ENCODE measurements at places on chromosomes 3 and 15. TPM values are rescaled to one million over a fixed set of nuclear protein-coding genes. Genes with fewer than 3 reads are reported as not detected.

GRCh38 chr3:186219211-186219638 lies 110.3 kb upstream of the ETV5 start:
- DNase-seq = no peak

DNA sequence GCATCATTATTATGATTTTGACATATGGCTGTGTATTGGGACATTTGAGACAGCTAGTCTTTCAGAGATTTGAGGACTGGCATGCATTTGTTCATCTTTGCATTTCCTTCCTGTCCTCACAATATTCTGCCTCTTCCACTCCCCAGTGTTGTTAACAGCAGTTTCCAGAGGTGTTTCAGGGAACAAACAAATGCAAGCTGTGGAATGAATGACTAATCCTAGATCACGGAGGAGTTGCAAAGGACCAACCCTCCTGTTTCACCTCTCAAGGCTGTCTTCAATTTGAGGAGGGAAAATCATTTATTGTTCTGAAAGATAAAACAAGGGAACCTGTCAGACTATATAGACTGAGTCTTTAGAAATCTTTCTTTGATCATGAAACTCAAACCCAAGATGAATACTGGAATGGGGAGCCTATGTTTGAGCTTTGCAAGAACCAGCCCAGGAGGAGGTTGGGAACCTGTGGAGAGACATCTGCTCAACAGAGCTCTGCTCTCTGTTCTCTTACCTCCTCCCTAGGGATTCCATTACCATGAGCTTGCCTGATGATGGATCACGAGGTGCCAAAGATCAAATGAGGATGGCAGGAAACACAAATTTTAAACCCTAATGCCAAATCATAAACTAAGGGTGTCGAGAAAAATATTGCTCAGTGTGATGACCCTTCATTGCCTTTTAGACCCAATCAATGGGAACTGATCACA lies 68.5 kb downstream of the SLC7A14 start:
- DNase-seq = no peak

- no peak for DNase-seq
Measured at GRCh38 chr3:98807561-98807960, 44.4 kb downstream of the ST3GAL6 start.

DNA sequence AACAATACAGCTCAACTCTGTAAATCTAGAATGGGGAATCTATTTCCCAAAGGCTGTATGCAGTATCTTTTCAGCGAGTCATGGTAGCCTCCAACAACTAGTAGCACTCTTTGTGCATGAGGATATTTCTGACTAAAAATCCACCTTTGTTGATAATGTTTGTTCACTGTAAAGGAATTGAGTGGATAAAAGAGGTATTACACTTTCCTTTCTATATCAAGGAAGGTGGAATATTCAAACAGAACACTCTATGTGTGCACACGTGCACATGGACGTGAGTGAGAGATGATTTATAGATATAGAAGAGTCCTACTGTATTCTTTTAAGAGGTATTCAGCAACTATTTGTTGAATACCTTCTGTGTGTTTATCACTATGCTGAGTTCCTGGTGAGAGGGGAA lies 68.2 kb downstream of the CMSS1 start:
- DNase-seq = no peak

GRCh38 chr15:78872972-78873792 lies 492 bp downstream of the MORF4L1 start:
- peak; percentile 95 for DNase-seq

DNA sequence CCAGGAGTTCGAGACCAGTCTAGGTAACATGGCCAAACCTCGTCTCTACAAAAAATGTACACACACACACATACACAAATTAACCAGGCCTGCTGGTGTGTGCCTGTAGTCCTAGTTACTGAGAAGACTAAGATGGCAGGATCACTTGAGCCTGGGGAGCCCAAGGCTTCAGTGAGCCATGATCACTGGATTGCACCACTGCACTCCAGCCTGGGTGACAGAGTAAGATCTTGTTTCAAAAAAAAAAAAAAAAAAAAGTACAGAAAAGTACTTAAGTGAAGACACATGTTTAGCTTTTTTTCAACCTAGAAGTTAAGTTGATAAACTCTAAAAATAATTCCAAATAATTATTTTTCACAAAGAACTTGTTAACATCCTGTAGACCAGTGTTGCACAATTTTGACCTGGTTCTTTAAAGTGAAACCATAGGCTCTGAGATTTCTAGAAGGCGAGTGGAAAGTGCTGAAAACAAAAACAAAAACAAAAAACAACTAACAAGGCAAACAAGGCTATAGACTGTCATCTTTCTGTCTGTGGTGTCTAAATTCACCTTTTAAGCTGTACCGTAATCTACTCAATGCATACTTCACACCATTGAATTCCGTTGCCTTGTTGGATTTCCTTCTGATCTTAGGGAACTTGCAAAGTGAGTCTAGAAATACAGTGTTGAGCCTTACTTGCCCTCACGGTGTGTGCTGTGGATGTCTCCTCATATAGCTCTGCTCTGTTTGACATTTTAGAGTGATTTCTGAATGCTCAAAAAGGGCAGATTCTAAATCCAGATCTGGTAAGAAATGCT lies 63.5 kb downstream of the CHST2 start:
- no peak for DNase-seq

DNA sequence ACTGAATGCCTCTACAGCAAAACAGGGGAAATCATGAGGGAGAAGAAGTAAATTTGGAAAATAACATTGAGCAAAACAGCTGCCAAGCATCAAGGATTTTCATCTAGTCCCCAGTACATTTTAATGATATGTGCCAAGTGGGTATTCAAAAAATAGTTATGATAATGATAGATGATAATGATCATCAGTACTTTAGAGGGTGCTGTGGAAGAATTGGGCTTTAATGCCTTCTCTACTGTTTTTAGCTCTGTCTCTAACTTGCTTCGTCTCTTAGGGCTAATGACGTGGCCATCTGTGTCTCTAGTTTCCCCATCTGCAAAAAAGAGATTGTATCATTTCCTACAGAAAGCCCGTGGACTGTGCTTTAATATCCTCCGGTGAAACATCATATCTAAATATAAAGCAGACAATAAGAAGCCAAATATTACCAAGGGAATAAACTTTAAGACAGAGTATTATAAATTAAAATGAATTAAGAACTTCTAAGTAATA lies 10.2 kb upstream of the FSIP1 start:
- DNase-seq = no peak

GRCh38 chr3:24296441-24297205 lies 198.0 kb downstream of the THRB start:
- DNase-seq = no peak

- no peak for DNase-seq
Measured at GRCh38 chr3:193660171-193660570, 67.2 kb downstream of the OPA1 start.

- no peak for DNase-seq
Measured at GRCh38 chr15:51947124-51947523, 24.5 kb downstream of the LEO1 start.

- no peak for DNase-seq
Measured at GRCh38 chr3:157257101-157257500, 97.2 kb upstream of the CCNL1 start.

- DNase-seq = no peak
Measured at GRCh38 chr3:13670292-13670691, 121.4 kb downstream of the FBLN2 start.

GRCh38 chr3:63067999-63068645 lies 192.9 kb upstream of the CADPS start:
- no peak for DNase-seq

GRCh38 chr3:8085498-8085897 lies 416.1 kb upstream of the LMCD1 start:
- no peak for DNase-seq

GRCh38 chr3:15290736-15291135 lies 41.6 kb downstream of the SH3BP5 start:
- no peak for DNase-seq

DNA sequence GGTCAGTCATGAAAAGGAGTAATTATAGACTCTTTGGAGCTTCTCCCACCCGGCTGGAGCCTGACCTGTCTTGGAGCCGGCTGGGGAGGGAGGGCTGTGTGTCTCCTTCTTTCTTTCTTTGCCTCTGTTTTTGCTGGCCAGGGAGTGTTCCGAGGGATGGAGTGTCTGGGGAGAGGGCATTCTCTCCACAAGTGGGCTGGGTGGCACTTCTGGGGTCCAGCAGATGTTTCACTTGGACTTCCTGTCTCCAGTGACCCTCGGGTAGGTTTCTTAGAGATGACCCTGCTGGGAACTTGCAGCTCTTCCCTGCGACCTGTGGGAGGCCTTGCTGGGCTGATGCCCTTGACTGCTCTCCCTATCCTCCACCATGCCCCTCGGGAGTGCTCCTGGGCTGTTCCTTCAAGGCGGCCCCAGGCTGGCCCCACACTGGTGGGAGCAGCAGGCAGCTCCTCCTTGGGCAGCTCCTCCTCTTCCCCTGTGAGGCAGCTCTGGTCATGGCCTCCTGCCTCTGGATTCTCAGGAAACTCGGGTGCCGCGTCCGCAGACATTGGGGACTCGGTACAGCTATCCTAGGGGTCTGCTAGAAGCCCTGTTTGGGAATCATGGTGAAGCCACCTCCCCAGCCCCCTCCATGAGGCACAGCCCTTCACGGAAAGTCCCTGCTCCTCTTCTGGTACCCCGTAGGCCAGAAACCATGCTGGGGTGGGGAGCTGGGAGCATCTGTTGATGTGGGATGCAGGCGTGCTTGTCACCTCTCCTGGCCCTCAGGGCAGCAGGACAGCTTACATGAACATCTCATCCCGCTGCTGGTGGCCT lies 44.9 kb downstream of the APBA2 start:
- DNase-seq = no peak

DNA sequence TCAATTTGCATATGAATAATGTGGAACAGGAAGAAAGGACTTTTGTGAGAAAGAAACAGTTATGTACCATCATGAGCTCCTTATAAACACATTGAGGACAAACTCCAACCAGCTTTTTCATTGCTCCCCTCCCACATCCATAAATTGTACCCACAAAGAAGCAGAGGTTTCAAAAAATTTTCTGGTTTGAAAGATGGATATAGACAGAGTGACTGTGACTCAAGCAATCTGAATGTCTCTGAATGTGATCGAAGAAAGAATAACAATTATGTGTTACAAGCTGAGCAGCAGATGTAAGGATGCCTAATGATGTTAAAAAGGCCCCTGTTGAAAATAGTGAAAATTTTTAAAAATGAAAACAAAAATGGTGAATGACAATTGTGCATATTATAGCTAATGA lies 127.4 kb downstream of the TFG start:
- no peak for DNase-seq

GRCh38 chr15:101612676-101613075 lies 39.5 kb downstream of the TM2D3 start:
- DNase-seq = no peak

GRCh38 chr15:91997163-91997562 lies 143.7 kb downstream of the SLCO3A1 start:
- no peak for DNase-seq

- DNase-seq = no peak
Measured at GRCh38 chr3:153783741-153784480, 337.3 kb upstream of the ARHGEF26 start.

DNA sequence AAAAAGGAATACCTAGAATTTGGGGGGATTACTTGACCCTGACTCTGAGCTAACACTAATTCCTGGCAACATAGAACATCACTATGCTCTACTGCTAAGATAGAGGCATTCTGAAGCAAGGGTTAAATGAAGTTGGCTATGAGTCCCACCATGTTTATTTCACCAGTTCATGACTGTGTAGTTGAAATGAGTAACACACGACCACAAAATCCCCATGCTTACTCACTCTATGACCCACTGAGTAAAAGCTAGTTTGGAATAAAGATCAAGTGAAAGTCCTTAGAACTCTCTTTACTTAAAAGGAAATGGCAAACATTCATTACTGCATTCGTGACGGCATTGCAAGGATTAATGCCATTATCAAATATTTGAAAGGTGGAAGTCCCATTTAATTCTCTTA lies 47.4 kb downstream of the MRPL46 start:
- DNase-seq = no peak

- no peak for DNase-seq
Measured at GRCh38 chr3:170090601-170090981, 52.8 kb downstream of the GPR160 start.

DNA sequence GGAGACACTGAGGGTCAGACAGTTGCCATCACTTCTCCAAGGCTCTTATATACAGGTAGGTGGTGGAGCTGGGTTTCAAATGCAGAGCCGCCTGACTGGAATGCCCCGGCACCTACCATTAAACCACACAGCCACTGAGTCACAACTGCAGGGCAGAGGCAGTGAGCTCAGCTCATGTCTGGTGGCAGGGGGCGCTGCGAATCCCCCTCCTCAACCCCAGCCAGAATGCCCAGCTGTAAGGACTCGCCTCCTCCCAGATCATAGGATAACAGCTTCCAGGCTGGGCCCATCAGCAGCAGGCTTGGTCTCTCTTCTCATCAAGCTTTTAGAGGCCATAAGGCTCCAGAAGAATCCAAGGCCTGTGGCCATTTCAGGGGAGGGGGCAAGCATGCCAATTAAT lies 26.4 kb downstream of the ADCY5 start:
- DNase-seq = no peak

DNA sequence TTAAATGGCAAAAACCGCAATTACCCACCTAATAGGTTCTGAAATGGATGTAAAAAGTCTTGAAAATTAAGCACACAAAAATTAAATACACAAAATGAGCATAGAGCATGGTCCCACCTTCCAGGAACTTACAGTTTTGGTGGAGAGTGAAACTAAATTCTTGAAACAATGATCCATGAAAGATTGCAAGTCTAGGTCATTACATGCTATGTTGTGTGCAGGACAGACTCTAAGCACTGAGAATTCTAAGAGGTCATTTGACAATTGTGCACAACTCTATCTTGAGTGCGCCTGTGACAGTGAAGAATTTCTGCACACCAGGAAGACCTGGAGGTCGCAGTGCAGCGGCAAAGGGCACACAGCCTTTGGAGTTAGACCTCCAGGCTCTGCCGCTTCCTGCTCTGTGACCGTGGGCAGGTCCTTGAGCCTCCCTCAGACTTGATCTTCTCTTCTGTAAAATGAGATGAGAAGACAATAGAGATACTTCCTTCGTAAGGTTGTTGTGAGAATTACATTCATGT lies 153.3 kb upstream of the TPM1 start:
- DNase-seq = no peak

- no peak for DNase-seq
Measured at GRCh38 chr15:52745326-52746161, 44.6 kb downstream of the ONECUT1 start.

DNA sequence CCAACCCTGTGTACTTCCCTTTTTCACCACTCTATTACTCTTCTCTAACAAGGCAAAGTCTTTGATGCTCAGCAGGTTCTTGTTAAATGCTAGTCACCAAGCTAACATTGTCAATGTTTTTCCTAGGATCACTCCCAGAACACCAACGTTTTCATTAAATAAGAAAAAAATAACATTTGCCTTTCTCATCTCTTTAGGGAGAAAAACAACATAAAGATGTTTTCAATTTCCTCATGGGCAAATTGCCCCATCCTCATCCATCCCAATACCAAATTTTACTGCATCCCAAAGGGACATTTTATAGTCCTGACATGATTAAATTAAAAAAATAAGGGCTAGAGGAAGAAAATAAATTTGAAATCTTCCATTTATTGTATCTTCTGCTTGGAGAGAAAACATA lies 106.5 kb downstream of the SUCNR1 start:
- no peak for DNase-seq

The TMOD2 gene
- 5.1 TPM for total RNA-seq

The GABRR3 gene
- total RNA-seq = not detected

The LRRC31 gene
- not detected for total RNA-seq

The APOD gene
- not detected for total RNA-seq

The SIDT1 gene
- 32.1 TPM for total RNA-seq

The TMEM43 gene
- 20.1 TPM for total RNA-seq

The FAM43A gene
- total RNA-seq = 12.7 TPM

The TPRA1 gene
- 6.1 TPM for total RNA-seq

The PGBD4 gene
- total RNA-seq = 2.4 TPM

The HCLS1 gene
- total RNA-seq = 162 TPM

The SNAP23 gene
- total RNA-seq = 30.9 TPM

The UPK1B gene
- total RNA-seq = not detected

The KCNMB3 gene
- 0.36 TPM for total RNA-seq

Measured in CD8-positive, alpha-beta T cell (primary cell).